ENCODE measurements at places on chromosomes 16 and 17.
A peak's percentile ranks its signal among the peaks of the same experiment; 100 is the strongest.

DNA sequence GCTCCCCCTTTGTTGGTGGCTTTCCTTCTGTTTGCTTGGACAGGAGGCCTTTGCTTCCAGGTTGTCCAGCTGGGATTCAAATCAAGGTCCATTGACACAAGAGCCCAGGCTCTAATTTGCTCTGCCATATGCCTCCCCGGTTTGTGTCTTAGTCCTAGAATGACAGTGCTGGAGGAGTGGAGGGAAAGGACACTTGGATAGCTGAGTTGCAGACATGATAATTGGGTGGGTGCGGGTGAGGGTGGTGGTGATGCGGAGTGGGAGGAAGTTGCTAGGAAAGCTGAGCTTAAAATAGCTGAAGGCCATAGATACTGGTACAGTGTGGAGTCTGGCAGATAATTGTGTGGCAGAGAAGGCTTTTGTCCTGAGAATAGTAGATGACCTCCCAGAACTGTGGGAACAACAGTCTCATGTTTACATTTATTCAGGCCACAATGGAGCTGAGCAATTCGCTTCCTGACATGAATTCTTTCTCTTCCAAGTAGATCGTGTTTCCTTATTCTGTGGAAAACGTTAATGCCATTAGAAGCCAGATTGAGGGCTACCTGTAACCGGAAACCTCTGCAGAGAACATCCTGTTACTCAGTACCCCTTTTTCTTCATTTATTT lies 23.8 kb downstream of the SEC14L1 start:
- no peak for DNase-seq

- DNase-seq, result peak; percentile 73
Measured at GRCh38 chr17:77445760-77446532, 305.2 kb downstream of the SEC14L1 start.

DNA sequence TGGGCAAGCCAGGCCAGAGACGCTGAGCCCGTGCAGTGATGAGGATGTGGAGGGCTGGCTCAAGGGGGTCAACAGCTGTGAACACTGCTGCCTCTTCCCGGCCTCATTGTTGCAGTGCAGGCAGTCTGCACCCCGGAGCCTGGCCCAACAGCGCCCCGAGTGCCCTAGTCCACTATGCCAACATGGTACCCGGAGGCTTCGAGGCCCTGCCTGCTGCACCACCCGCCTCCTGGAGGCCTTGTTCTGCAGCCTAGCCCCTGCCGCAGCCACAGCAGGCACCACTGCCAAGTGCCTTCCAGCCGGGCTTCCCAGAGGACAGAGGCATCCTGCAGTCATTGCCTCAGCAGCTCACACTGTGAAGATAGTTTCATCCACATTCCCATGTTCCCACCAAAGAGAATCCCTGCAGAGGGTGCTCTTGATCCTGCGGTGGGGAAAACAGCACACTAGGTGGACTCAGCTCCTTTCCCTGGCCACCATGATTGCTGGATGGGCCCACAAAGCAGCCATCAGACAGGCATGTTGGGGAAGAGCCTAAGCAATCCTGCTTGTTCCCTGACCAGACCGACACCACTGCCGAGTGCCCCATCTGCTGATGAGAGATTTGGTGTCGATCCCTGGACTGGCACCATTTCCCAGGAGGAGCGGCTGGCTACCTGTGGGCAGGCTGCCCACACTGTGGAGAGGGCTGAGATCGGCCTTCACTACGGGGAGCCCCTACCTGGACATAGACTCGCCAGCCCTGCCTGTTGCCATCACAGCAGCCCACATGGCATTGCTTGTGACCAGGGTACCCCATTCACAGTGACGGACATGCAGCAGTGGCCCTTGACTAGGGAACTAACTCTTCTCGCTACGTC lies 44.9 kb downstream of the USP22 start:
- no peak for DNase-seq

DNA sequence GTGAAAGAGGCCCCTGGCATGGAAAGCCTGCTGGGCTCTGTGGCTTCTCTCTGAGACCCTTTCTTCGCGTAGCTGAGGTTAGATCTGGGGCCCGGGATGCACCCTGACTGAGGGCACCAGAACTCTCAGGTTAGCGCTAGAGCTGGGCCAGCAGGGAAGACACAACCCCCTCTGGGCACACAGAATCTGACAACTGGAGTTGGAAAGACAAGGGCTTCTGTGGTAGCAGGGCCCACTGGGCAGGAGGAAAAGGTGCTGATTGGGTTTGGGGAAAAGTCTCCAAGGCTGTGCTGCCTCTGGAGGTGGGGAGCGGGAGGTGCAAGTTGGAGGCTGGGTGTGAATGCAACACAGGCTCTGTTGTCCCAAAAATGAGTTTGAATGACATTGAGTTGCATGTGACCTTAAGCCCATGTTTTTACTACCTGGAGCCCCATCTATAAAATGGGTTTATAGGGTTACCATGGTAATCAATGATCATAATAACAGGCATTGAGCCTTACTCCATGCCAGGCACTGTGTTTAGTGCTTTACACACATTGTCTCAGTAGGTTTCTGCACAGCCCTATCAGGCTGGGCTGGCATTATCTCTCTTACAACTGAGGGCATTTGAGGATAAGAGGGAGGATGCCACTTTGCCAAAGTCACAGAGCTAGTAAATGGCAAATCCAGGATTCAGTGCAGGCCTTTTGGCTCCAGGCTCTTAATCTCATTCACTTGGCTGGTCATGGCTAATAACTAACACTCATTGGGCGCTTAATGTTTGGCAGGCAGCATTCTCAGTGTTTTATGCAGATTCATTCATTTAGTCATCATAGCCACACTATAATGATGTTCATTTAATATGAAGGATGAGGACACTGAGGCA lies 9.5 kb upstream of the IGFBP4 start:
- DNase-seq, result peak; percentile 27

- DNase-seq, result no peak
Measured at GRCh38 chr16:57701759-57702371, 7.3 kb downstream of the DRC7 start.

GRCh38 chr17:50533720-50534148 lies 1.2 kb downstream of the EPN3 start:
- no peak for DNase-seq

DNA sequence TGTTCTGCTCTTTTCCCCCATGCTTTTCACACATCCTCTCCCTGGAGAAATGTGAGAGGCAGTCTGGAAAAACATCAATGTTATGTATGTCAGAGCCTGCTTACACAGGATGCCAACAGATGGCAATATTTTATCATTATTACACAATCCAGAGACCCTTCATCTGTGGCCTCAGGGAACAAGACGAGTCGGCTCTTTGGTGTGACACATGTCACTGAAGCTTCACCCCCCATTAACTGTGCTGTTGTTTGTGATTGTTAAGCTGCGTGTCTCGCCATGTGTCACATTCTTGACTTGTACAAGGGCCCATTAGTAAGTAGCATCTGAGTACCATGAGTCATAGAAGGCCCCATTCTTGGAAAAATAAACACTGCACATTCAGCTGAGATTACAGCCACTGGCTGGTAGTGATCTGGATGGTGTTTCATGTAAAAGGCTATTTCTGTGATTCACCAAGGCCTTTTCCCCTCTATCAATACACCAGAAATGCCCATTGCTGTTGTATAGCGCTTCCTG lies 682.1 kb upstream of the SOX9 start:
- DNase-seq, result no peak

- DNase-seq, result peak; percentile 56
Measured at GRCh38 chr17:7548585-7549400, at the start of gene TNFSF12. Gene TNFSF12, plus strand, starts transcription at chr17:7549058. Its CDS starts 96 bp downstream, at chr17:7549154.

- DNase-seq, result no peak
Measured at GRCh38 chr17:65743308-65743655, 181.8 kb upstream of the AXIN2 start.

DNA sequence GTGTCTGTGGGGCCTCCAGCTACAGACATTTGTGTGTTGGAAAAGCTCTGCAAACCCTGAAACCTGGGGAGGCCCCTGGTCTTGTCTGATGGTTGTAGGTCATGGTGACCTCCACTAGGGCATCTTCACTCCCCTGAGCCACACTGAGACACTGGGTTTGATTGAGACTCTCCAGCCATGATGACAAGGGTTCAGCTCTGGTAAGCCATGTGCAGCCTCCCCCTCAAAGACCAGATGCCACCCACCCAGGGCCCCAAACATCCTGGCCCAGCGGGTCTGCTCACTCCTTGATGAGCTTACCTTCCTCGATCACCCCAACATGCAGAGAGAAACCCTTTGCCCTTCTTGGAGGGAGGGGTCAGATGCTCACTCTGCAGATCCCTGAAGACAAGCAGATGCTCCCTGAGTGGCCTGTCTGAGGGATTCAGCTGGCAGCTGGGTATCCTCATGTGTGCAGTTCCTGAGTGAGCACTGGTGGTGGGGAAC lies 101.6 kb downstream of the METRNL start:
- no peak for DNase-seq

- no peak for DNase-seq
Measured at GRCh38 chr17:31560616-31561235, 169.3 kb downstream of the RAB11FIP4 start.

DNA sequence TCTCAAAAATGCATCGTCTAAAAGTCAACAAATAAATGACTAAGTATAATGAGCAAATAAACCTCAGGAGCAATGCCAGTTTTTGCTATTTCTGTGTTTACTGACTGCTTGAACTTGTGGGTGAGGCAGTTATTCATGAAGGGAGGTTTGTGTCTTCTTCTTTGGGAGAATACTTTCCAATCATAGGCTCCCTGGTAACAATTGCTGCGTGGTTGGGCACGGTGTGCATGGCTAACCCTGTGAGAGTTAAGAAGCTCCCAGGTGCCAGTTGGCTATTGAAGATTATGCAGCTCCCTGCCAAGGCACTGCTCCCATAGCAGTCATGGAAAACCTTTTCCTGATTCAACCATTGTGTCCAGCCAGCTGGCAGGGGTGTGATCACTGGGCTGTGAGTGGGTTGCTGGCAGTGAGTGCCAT lies 775.9 kb upstream of the GOT2 start:
- no peak for DNase-seq

GRCh38 chr16:24976971-24977677 lies 38.0 kb downstream of the ARHGAP17 start:
- no peak for DNase-seq

GRCh38 chr16:66900721-66901441 lies 17.8 kb downstream of the CDH16 start:
- DNase-seq, result no peak

DNA sequence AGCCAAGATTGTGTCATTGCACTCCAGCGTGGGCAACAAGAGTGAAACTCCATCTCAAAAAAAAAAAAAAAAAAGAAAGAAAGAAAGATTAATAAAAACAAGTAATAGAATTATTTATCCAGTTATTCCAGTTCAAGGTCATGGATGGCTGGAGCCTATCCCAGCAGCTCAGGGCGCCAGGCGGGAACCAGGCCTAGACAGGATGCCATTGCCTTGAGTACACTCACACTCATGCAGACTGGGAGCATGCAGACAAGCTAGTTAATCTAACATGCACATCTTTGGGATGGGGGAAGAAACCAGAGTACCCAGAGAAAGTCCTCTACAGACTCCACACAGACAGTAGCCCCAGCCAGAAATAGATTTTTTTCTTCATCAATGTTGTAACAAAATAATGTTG lies 17.9 kb downstream of the PDP2 start:
- DNase-seq, result no peak

- DNase-seq, result peak; percentile 59
Measured at GRCh38 chr17:65799869-65800268, 238.4 kb upstream of the AXIN2 start.

DNA sequence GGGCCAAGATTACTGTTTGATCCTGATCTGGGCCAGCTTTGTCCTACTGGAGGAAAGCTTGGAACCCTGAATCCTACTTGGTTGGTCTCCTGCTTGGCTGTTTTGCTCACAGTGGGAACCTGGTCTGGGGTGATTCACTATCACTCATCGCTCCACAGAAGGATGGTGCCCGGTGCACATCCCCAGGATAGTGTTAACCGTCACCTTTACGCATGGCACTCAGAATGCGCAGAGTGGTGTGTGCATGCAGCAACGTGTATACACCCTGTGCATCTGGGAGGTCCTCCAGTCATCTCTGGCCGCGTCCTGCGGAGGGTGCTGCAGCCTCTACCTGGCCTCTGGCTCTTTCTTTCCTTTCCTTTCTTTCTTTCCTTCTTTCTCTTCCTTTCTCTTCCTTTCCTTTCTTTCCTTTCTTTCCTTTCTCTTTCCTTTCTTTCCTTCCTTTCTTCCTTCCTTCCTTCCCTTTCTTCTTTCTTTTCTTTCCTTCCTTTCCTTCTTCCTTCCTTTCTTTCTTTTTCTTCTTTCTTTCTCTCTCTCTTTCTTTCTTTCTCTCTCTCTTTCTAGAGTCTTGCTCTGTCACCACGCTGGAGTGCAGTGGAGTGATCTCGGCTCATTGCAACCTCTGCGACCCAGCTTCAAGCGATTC lies 13.1 kb downstream of the SOCS3 start:
- no peak for DNase-seq

Measured in activated CD4-positive, alpha-beta T cell treated with anti-CD3 and anti-CD28 coated beads, Interleukin-2, Interleukin-4, amounts not matched to agents 100 ng/mL and 50 ng/mL, durations not matched to agents 16 hours and 8 hours (primary cell).